B cell (primary cell): ENCODE measurements at places on chromosomes 6 and 20. TPM values are rescaled to one million over a fixed set of nuclear protein-coding genes. Genes with fewer than 3 reads are reported as not detected.

GRCh38 chr6:92404281-92404680 is 1015.1 kb downstream of the EPHA7 start:
- no peak overlapping the region for H3K4me3 ChIP-seq
- DNase-seq = no peak
- no peaks in the 10 kb centered on the region for H3K27me3 ChIP-seq
- H3K4me1 ChIP-seq = no peaks in the 10 kb centered on the region

DNA sequence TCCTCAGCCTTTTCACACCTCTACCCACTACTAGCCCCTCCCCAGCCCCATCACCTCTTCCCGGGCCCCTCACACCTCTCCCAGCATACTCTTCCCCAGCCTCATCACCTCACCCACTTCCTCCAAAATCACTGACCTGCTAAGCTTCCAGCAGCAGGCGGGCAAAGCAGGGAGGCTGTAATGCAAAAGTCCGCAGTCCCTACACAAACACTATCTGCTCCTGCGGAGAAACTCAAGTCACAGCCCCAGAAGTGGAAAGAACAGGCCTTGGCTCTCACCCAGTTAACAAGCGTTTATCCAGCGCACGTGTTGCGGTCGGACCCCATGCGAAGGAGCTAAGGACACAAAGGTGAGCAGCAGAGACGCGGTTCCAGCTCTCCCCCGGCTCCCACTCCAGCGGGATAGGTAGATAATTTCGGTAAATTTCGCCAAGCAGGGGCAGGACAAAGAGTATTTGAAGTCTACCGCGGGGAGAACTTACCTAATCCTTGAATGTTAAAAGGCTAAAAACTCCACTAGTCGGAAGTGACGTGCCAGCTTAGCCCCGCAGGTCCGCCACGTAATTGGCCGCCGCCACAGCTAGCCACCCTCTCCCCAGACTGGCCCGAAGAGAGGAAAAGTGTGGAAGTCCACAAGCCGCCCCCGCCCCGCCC is 728 bp upstream of the TRIM39 start:
- peak; percentile 89 for DNase-seq
- peaks cover 2% of the 10 kb centered on the region for H3K36me3 ChIP-seq
- H3K4me3 ChIP-seq = peak overlapping the region; percentile 95
- peaks cover 33% of the 10 kb centered on the region for H3K4me1 ChIP-seq

The KIFC1 gene
- 0.70 and 0.79 TPM in 2 replicates for total RNA-seq

- H3K36me3 ChIP-seq = no peaks in the 10 kb centered on the region
- no peak overlapping the region for H3K4me3 ChIP-seq
- no peak for DNase-seq
- H3K27ac ChIP-seq = no peak overlapping the region
- H3K27me3 ChIP-seq = peaks cover 2% of the 10 kb centered on the region
Measured at GRCh38 chr6:2558098-2558680, 192.5 kb downstream of the MYLK4 start.

The WASF1 gene
- total RNA-seq = 8.4 and 10.8 TPM in 2 replicates

DNA sequence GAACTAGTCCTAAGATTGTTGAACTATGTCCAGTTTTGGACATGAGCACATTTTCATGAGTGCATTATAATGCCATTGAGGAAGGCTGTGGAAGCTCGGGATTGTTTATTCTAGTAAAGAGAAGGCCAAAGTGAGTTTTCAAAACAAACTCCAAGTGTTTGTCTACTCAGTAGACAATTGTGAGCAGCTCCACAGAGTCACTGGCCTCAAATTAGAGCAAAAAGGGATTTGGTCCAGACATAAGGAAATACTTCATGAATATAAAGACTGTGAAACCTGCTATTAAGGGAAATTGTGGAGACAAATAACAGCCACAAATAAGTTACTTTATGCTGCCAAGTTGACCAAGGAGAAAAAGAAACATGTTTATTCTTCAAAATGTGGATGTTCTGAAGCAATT is 42.6 kb upstream of the PREP start:
- no peaks in the 10 kb centered on the region for H3K36me3 ChIP-seq
- DNase-seq = no peak
- H3K27me3 ChIP-seq = no peaks in the 10 kb centered on the region
- H3K4me1 ChIP-seq = no peaks in the 10 kb centered on the region
- no peak overlapping the region for H3K27ac ChIP-seq

The NKAIN4 gene
- not detected in 2 replicates for total RNA-seq

DNA sequence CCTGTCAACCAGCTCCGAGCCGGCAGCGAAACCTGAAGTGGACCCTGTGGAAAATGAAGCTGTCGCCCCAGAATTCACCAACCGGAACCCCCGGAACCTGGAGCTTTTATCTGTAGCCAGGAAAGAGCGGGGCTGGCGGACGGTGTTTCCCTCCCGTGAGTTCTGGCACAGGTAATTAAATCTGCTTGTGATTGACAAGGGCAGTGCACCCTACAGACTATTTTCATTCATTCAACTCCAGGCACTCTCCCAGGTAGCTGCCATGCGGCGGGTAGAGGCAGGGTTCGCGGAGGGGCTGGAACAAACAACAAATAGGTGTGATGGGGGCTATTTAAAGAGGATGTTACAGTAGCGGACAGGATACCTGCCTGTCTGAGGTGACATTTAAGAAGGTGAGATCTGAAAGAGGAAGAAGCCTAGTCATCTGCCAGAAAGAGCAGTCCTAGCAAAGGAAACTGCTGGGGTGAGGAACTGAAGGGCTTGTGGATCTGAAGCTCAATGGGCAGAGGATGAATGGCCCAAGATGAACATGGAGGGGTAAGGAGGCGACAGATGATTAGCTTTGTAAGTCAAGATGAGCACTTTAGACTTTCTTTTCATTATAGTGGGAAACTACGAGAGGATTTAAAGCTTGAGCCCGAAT is 810 bp downstream of the MRPL18 start:
- H3K27ac ChIP-seq = peak overlapping the region; percentile 96
- H3K4me3 ChIP-seq = peak overlapping the region; percentile 93
- peak; percentile 54 for DNase-seq
- H3K27me3 ChIP-seq = no peaks in the 10 kb centered on the region
- H3K36me3 ChIP-seq = peaks cover 50% of the 10 kb centered on the region
- peaks cover 30% of the 10 kb centered on the region for H3K4me1 ChIP-seq

The SAMD5 gene
- total RNA-seq = not detected in 2 replicates

DNA sequence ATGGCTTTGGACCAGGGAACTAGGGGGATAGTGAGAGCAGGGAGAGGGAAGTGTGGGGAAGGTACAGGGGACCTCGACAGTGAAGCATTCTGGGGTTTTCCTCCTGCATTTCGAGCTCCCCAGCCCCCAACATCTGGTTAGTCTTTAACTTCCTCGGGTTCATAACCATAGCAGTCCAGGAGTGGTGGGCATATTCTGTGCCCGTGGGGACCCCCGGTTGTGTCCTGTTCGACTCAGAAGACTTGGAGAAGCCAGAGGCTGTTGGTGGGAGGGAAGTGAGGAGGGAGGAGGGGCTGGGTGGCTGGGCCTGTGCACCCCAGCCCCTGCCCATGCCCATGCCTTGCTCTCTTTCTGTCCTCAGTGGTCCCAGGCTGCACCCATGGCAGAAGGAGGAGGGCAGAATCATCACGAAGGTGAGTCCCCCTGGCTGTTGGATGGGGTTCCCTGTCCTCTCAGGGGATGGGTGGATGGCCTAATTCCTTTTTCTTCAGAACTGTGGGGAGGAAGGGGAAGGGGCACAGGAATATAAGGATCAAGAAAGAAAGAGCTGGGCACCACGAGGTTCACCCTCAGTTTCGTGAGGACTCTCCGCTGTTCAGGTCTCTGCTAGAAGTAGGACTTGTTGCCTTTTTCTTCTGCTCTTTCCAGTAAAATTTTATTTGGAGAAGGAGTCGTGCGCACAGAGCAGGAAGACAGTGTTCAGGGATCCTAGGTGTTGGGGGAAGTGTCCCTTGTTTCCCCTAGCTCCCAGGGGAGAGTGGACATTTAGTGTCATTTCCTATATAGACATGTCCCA is 4.2 kb downstream of the VEGFA start:
- H3K27ac ChIP-seq = no peak overlapping the region
- no peaks in the 10 kb centered on the region for H3K36me3 ChIP-seq
- H3K4me3 ChIP-seq = no peak overlapping the region
- peaks cover 37% of the 10 kb centered on the region for H3K4me1 ChIP-seq
- no peaks in the 10 kb centered on the region for H3K27me3 ChIP-seq

DNA sequence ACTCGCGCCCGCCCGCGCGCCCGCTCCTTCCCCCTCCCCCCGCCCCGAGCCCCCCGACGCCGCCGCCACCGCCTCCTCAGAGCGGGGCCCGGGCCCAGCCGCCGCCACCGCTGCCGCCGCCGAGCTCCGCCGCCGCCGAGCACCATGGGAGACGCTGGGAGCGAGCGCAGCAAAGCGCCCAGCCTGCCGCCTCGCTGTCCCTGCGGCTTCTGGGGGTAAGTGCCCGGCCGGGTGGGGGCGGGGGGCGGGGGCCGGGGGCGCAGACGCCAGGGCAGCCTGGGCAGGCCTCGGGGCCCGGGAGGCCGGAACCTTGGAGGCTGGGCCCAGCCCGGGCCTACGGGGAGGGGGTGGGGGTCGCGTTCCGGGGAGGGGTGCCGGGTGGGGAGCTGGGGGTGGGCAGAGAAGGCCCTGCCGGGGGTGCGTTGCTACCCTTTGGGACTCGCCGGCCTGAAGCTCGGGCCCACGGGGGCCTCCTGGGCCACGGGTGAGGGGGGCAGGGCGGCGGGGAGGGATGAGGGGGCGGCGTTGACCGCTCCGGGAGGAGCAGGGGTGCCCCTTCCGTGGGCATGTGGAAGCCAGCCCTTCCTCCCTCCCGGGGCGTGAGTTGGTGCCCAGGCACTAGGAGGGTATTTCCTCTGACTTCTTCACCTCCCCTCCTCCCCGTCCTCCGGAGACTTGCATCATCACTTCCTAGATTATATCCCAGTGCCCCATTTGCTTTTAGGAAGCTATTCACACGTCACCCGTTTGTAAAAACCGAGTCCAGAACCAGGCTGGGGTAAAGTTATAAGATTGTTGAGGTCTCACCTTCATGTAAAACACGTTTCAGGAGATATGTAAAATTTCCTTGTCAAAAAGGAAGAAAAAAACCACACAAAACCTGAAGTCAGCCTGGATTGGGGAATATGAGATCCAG is 533 bp downstream of the ZFAND3 start:
- H3K36me3 ChIP-seq = no peaks in the 10 kb centered on the region
- peak; percentile 70 for DNase-seq
- H3K27me3 ChIP-seq = no peaks in the 10 kb centered on the region
- peaks cover 26% of the 10 kb centered on the region for H3K4me1 ChIP-seq
- H3K27ac ChIP-seq = peak overlapping the region; percentile 90

- DNase-seq = no peak
- no peak overlapping the region for H3K27ac ChIP-seq
- no peaks in the 10 kb centered on the region for H3K4me1 ChIP-seq
- no peaks in the 10 kb centered on the region for H3K27me3 ChIP-seq
Measured at GRCh38 chr6:22442826-22443225, 126.5 kb upstream of the HDGFL1 start.

The PTCHD4 gene
- total RNA-seq = not detected in 2 replicates

The F13A1 gene
- 2.0 and 2.2 TPM in 2 replicates for total RNA-seq

- no peaks in the 10 kb centered on the region for H3K27me3 ChIP-seq
- peaks cover 40% of the 10 kb centered on the region for H3K4me1 ChIP-seq
- H3K27ac ChIP-seq = peak overlapping the region; percentile 90
- no peak overlapping the region for H3K4me3 ChIP-seq
- no peaks in the 10 kb centered on the region for H3K36me3 ChIP-seq
Measured at GRCh38 chr6:158714706-158715105, 64.9 kb downstream of the SYTL3 start.

The RPP21 gene
- 48.1 and 50.6 TPM in 2 replicates for total RNA-seq

The OTOR gene
- total RNA-seq = not detected in 2 replicates

The FOXF2 gene
- total RNA-seq = not detected in 2 replicates

The EPHA7 gene
- total RNA-seq = not detected in 2 replicates

GRCh38 chr6:117550618-117551242 is 51.6 kb downstream of the GOPC start:
- no peak for DNase-seq
- H3K36me3 ChIP-seq = no peaks in the 10 kb centered on the region
- peaks cover 16% of the 10 kb centered on the region for H3K27me3 ChIP-seq
- H3K4me3 ChIP-seq = no peak overlapping the region
- H3K27ac ChIP-seq = no peak overlapping the region

- no peaks in the 10 kb centered on the region for H3K36me3 ChIP-seq
- no peak overlapping the region for H3K27ac ChIP-seq
- DNase-seq = no peak
Measured at GRCh38 chr6:11120271-11121005, 8.9 kb upstream of the ERVFRD-1 start.

The RALY gene
- 94.4 and 97.3 TPM in 2 replicates for total RNA-seq

GRCh38 chr6:155660251-155660977 is 204.8 kb upstream of the NOX3 start:
- no peaks in the 10 kb centered on the region for H3K36me3 ChIP-seq
- no peaks in the 10 kb centered on the region for H3K27me3 ChIP-seq
- DNase-seq = no peak

The NCOA5 gene
- 41.6 and 44.1 TPM in 2 replicates for total RNA-seq

The SLC22A16 gene
- not detected in 2 replicates for total RNA-seq

DNA sequence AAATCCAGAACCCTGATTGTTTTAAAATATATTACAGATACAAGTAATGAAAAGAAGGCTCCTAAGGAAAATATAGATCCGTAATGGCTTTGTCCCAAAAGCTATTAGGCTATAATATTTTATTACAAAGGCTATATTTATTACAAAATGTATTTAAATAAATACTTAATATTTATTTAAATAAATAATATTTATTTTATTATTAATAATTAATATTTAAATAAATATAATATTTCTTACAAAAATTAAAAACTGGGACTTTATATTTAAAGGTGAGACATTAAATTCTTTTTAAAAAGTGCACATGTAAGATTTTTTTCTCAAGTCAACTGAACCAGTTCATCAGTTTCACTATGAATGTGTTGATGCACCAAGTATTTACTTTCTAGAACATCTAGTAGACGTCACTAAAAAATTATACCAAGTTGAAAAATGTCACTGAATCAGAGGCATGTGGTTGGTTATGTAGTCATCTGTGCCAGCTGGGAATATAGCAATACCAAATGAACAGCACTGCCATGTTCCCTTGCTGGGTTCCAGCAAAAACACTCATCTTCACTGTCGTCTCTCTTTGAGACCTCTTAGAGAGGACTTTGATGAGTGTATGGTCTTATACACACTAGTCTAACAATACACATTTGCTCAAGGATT is 278.9 kb downstream of the ESR1 start:
- no peak overlapping the region for H3K27ac ChIP-seq
- H3K4me1 ChIP-seq = no peaks in the 10 kb centered on the region
- no peak for DNase-seq
- no peaks in the 10 kb centered on the region for H3K27me3 ChIP-seq
- no peak overlapping the region for H3K4me3 ChIP-seq

The CRIP3 gene
- total RNA-seq = 25.8 and 27.9 TPM in 2 replicates

DNA sequence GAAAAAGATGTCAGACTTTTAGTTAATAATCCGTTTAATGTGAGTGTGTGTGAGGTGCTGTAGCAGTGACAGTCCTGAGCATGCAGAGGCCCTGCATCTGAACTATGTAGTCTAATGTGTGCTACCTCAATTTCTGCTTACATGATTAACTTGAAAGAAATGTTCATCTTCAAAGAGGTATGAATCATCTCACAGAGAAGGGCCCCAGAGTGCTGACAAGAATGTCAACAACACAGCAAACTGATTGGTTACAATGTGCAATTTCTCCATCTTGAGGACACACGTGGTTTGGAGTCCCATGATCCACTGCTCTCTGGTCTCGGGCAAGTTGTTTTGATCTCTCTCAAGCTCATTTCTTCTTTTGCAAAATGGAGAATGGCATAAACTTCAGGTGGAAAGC is 61.7 kb upstream of the EMILIN3 start:
- no peak overlapping the region for H3K4me3 ChIP-seq
- H3K27ac ChIP-seq = no peak overlapping the region
- H3K27me3 ChIP-seq = no peaks in the 10 kb centered on the region
- no peaks in the 10 kb centered on the region for H3K4me1 ChIP-seq
- peaks cover 51% of the 10 kb centered on the region for H3K36me3 ChIP-seq

The PRR18 gene
- total RNA-seq = not detected in 2 replicates

GRCh38 chr20:63132715-63133471 is 83.0 kb downstream of the YTHDF1 start:
- DNase-seq = no peak
- no peak overlapping the region for H3K4me3 ChIP-seq
- no peaks in the 10 kb centered on the region for H3K4me1 ChIP-seq

The GSTA2 gene
- total RNA-seq = not detected in 2 replicates
